ENCODE measurements at places on chromosomes 5 and 9.

GRCh38 chr9:98806394-98807035, 955 bp upstream of the GALNT12 start:
- DNase-seq = no peak

- DNase-seq = no peak
Measured at GRCh38 chr9:36126016-36126730, 10.4 kb upstream of the GLIPR2 start.

- no peak for DNase-seq
Measured at GRCh38 chr5:145360936-145361335, 474.2 kb downstream of the PRELID2 start.

GRCh38 chr5:146291421-146292074, 47.1 kb upstream of the POU4F3 start:
- no peak for DNase-seq

DNA sequence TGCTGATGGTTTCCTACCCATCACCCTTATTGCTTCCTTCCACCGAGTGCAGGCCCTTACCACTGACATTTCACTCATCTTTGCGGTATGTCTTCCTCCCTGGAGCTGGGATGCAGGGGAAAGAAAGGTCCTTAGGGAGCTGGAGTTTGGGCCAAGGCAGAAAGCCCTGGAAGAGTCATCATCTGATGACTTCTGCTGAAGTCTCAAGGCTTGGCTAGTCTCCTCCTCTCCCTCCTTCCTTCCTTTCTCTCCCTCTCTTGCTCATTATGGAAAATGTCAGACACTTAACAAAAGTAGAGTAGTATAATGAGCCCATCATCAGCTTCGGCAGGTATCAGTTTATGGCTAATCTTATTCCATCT, 40.0 kb downstream of the LARP1 start:
- DNase-seq = no peak

- DNase-seq = no peak
Measured at GRCh38 chr5:128579639-128580038, 41.6 kb upstream of the FBN2 start.
